ENCODE measurements at places on chromosomes 7 and 10. TPM values are rescaled to one million over a fixed set of nuclear protein-coding genes. Genes with fewer than 3 reads are reported as not detected.

RPS24 gene
- total RNA-seq: 1,818 TPM

TACR2 gene
- total RNA-seq: not detected

FAM200A gene
- total RNA-seq: 4.7 TPM

AKR1E2 gene
- 7.9 TPM for total RNA-seq

HYAL4 gene
- not detected for total RNA-seq

MSRB2 gene
- total RNA-seq: 3.9 TPM

AQP1 gene
- total RNA-seq: not detected

POLR2J3 gene
- total RNA-seq: 50.9 TPM

RALA gene
- 35.5 TPM for total RNA-seq

CHST15 gene
- 0.16 TPM for total RNA-seq

GRCh38 chr7:1432411-1433082 is 26.7 kb downstream of the MICALL2 start:
- H3K27ac ChIP-seq: no peak overlapping the region
- H3K4me3 ChIP-seq: no peak overlapping the region
- peaks cover 2% of the 10 kb centered on the region for H3K27me3 ChIP-seq
- DNase-seq: peak; percentile 94

DNA sequence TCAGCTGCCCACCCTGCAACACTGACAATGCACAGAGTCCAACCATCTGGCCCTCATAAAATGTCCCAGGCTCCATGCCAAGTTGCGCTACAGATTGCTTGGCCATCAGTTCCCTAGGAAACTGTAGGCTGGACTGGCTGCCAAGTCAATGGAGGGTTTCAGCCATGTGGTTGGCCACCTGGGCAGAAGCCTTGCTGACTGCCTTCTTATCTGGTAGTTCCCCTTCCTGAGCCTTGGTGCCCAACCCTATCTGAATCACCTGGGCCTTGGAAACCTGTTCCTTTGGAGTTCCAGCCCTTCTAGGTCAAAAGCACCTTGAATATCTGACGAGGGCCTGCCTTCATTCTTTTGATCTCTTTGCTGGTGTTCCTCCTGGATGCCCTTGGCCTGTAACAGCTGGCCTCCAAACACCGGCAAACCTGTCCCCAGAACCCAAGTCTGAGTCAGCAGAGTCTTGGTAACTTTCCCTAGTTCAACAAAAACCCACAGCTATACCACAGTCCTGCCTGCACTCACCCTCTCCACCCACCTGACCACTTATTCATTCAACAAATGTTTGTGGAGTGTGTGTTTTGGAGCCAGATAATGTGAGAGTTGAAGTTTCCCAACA is 37.4 kb upstream of the KDM7A start:
- peaks cover 58% of the 10 kb centered on the region for H3K4me1 ChIP-seq
- peak overlapping the region; percentile 69 for H3K27ac ChIP-seq
- H3K4me3 ChIP-seq: peak overlapping the region; percentile 2
- no peaks in the 10 kb centered on the region for H3K27me3 ChIP-seq
- DNase-seq: peak; percentile 68

- peak overlapping the region; percentile 49 for H3K27ac ChIP-seq
- DNase-seq: peak; percentile 76
- H3K36me3 ChIP-seq: peaks cover 2% of the 10 kb centered on the region
- H3K27me3 ChIP-seq: no peaks in the 10 kb centered on the region
Measured at GRCh38 chr7:77537778-77538280, 734 bp downstream of the PTPN12 start.

DNA sequence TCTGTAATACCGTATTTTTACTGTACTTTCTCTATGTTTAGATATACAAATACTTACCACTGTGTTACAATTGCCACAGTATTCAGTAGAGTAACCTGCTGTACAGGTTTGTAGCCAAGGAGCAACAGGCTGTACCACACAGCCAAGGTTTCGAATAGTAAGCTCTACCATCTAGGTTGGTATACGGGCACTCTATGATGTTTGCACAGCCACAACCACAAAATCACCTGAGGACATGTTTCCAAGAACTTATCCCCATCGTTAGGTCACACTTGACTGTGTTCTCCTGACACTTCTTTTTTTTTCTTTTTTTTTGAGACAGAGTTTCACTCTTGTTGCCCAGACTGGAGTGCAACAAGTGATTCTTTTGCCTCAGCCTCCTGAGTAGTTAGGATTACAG is 134.6 kb upstream of the TRIM24 start:
- H3K36me3 ChIP-seq: no peaks in the 10 kb centered on the region
- no peak overlapping the region for H3K27ac ChIP-seq
- H3K4me1 ChIP-seq: no peaks in the 10 kb centered on the region
- no peak for DNase-seq

DNA sequence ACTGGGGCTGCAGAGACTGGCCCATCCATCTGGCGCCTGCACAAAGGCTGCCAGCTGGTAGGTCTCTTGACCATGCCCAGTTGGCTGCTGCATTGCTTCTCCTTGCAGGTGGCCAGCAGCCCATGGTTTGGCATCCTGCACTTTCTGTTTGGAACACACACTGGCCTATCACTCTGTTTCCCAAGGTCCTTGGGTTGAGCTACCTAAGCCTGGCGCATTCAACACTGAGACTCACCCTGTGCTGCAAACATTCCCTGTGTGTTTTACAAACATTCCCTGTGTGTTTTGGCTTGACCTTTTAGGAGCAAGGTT is 55.5 kb downstream of the TACR2 start:
- DNase-seq: no peak
- no peak overlapping the region for H3K4me3 ChIP-seq
- H3K36me3 ChIP-seq: peaks cover 32% of the 10 kb centered on the region

DNA sequence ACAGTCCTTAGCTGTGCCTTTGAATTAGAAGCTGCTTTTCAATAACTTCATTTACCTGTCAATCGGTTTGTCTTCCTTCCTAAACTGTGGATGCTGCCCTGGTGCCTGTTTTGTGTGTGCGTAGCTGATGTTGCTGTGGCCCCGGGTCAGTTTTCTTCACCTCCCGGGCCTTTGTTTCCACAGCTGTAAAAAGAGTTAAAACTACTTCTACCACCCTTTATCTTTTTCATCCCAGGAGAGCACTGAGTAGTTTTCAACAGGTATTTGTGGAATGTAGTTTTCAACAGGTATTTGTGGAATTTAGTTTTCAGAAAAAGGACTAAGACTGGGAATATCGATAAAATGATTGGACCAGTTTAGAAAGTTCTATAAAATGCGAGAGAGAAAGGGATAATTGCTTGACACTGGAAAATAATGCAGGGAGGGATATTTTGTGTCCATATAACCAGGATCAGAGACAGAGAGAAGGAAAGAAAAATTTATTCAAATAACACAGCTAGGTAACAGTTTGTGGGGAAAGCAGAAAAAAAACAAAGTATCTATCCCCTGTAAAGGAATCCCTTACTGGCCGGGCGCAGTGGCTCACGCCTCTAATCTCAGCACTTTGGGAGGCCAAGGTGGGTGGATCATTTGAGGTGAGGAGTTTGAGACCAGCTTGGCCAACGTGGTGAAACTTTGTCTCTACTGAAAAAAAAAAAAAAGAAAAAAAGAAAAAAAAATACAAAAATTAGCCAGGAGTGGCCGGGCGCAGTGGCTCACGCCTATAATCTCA is 15.9 kb upstream of the IGF2BP3 start:
- H3K27ac ChIP-seq: no peak overlapping the region
- no peak for DNase-seq
- peaks cover 7% of the 10 kb centered on the region for H3K4me1 ChIP-seq

DNA sequence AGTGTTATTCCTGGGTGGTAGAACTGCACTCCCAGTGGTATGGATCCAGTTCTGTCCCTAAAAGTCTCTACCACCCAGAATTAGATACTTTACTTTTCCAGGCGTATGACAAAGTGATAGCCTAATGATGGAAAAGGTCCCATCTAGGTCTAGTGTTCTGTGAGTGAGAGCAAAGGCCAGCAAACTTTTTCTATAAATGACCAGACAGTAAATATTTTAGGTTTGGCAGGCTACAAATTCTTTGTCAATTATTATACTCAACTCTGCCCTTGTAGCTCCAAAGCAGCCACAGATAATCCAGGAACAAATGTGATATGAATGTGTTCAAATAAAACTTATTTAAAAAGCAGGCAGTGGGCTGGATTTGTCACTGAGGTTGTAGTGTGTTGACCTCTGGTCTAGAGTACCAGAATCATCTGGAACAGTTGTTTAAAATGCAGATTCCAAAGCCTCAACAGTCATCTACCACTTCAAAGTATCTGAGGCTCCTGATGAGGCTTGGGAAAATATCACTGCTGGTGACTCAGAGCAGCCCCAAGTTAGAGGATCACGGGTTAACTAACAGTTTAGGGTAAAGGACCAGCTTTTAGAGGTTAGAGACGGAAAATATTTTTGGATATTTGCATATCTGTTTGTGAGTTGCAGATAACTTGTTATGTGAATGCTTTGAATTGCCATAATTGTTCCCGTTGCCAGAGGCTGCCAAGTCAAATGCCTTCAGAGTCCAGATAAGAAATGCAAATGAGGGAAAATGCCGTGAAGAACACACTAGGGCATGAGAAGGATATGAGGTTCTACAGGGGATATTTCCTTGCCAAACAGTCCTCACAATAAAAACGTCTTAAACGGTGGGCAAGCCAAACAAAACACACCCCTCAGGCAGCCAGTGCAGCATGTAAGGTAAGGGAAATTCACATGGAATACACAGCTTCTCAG is 19.4 kb downstream of the NRAP start:
- H3K4me3 ChIP-seq: no peak overlapping the region
- no peak for DNase-seq
- no peaks in the 10 kb centered on the region for H3K36me3 ChIP-seq
- no peaks in the 10 kb centered on the region for H3K4me1 ChIP-seq
- peaks cover 22% of the 10 kb centered on the region for H3K27me3 ChIP-seq
- H3K27ac ChIP-seq: no peak overlapping the region

- H3K27ac ChIP-seq: no peak overlapping the region
- H3K27me3 ChIP-seq: peaks cover 29% of the 10 kb centered on the region
- H3K36me3 ChIP-seq: no peaks in the 10 kb centered on the region
- peaks cover 4% of the 10 kb centered on the region for H3K4me1 ChIP-seq
- no peak for DNase-seq
- H3K4me3 ChIP-seq: no peak overlapping the region
Measured at GRCh38 chr7:22295402-22296264, 61.3 kb downstream of the RAPGEF5 start.

DNA sequence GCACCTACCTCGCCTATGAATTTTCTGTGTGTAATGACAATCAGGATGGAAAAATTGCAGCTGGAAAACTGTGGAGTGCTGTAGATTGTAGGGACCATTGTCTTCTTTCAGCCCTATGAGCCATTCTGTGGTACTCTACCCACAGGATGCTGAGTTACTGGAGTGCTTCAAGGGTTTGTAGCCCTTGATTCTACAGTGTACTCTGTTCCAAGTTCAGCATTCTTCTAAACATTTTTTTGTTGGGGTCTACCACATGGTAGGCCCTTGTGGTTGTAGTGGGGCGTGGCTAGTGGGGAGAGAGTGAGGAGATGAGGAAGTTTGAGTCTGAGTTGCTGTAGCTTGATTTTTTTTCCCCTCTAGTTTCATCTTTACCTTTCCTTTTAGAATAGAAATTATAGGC is 33.5 kb downstream of the REEP3 start:
- no peaks in the 10 kb centered on the region for H3K27me3 ChIP-seq
- no peak overlapping the region for H3K4me3 ChIP-seq
- peak; percentile 81 for DNase-seq

DNA sequence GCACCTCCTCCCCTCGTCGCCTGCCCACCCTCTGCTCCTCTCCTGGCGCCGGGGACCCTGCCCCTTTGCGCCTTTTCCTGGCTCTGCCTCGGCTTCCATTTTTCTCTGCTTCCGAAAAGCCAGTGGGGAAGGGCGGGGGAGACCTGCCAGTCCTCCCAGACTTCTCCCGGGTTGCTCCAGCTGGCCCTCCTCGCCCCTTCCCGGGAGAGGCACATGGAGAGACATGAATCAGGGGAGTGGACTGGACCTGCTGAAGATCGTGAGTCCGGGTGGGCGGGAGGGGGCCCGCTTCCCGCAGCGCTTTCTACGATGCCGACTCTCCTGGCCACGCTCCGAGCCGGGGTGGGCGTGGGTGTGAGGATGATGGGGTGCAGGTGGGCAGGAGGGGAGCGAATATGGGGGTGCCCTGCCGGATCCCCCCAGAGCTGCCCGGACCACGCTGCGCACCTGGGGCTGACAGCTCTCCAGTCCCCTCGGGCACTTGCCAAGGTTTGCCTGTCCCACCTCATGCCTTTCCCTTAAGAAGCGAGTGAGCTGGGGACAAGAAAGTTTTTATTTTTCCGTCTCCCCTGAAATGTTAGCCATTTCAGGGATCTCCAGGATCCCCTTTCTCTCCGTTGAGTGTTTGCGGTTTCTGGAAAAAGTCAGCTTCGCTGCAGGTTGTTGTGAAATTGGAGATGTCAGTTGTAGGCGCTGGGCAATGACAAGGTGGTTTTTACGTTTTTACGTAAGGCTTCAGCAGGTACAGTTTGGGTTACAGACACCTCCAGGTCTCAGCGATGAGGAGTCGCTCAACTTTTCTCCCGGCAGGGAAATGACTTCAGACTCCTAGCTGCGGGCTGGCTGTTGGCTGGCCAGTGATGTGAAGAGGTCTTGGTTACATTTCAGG is 977 bp downstream of the CACNB2 start:
- no peak for DNase-seq
- no peak overlapping the region for H3K27ac ChIP-seq
- no peak overlapping the region for H3K4me3 ChIP-seq
- H3K4me1 ChIP-seq: no peaks in the 10 kb centered on the region
- no peaks in the 10 kb centered on the region for H3K36me3 ChIP-seq

DNA sequence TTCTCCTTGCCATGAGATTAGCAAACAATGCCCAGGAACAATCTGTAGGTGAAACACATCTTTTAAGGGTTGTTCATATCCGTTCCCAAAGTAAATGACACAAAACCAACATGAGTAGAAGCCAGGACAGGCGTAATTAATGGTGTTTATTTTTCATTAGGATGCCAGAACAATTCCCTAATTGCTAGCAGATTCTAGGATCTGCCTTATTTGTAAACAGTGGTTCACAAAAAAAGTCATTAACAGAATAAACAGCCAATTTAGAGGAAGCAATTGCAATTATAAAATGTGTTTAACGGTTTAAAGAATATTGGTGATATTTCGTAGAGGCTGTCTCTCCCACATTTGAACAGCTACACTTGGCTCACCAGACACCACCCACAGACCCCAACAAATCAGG is 250.6 kb upstream of the GPR26 start:
- H3K36me3 ChIP-seq: no peaks in the 10 kb centered on the region
- no peak overlapping the region for H3K27ac ChIP-seq

DNA sequence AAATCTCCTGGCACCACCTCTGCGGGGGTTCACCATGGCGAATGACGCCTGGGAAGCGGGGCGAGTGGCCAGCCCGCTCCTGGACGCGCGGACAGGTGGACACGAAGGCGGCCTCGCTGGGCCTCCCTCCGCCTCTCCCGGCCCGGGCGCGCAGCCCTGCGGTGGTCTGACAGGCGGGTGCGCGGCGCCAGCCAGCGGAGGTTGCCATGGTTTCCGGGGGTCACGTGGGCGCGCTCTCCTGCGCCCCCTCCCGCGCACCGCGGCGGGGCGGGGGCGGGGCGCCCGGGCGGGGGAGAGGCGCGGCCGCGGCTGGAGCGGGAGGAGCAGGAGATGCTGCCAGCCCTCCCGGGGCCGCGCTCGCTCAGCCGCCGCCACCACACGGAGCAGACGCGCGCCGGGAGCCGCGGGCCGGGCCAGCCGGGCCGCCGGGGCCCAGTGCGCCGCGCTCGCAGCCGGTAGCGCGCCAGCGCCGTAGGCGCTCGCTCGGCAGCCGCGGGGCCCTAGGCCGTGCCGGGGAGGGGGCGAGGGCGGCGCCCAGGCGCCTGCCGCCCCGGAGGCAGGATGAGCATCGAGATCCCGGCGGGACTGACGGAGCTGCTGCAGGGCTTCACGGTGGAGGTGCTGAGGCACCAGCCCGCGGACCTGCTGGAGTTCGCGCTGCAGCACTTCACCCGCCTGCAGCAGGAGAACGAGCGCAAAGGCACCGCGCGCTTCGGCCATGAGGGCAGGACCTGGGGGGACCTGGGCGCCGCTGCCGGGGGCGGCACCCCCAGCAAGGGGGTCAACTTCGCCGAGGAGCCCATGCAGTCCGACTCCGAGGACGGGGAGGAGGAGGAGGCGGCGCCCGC is at the start of gene PRKAR2B:
TSS of gene PRKAR2B (plus strand) at position 359 of the 848 bp plus-strand sequence. CDS start at position 562, 203 bp downstream.
- H3K27me3 ChIP-seq: peaks cover 47% of the 10 kb centered on the region
- peak; percentile 92 for DNase-seq
- peak within 1 kb of the TSS; percentile 85 for H3K4me3 ChIP-seq
- H3K4me1 ChIP-seq: peaks cover 7% of the 10 kb centered on the region

Data from activated CD4-positive, alpha-beta T cell treated with anti-CD3 and anti-CD28 coated beads, Interleukin-2, amount 10 ng/mL, durations not matched to agents 24 days and 14 days (primary cell).